ENCODE measurements at places on chromosomes 5 and 9.
A peak's percentile ranks its signal among the peaks of the same experiment; 100 is the strongest.

DNA sequence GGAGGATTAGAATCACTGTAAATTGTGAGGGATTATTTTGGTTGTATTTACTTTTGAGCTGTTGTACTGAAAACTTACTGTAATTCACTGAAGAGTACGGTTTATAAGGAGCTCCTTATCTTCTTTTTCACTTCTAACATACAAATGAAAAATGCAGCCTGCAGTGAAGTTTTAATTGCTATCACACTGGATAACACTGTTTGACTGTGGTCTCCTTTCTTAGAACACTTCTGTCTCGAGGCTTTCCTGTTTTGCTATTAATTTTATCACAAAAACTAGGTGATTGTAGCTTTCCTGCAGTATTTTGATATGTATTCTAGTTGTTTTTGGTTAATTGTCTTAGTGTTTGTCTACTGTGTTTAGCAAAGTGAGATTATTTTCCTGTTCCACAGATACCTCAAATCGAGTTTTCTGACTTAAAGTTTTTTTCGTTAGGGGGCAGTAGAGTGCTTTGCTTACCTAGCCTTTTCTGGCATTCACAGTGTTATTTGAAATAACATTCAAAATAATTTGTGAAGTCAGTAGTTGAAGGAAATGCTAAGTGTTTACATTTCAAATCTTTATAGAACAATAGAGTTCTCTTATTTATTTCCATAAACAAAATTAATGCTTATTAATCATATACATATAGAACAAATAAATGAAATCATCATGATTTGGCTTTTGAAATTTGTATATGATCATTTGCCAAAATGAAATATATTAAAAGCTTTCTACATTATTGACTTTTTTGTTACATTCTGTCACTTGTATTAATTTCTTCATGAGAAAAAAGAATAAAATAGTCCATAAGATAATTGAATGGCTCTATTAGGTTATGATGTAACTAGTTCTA lies 52.9 kb downstream of the COMMD10 start:
- DNase-seq, result peak; percentile 48

- no peak for DNase-seq
These were observed 108.9 kb downstream of the PAM start for GRCh38 chr5:102863764-102864560.

- DNase-seq, result no peak
These were observed 71.2 kb upstream of the SARDH start for GRCh38 chr9:133809335-133809734.

DNA sequence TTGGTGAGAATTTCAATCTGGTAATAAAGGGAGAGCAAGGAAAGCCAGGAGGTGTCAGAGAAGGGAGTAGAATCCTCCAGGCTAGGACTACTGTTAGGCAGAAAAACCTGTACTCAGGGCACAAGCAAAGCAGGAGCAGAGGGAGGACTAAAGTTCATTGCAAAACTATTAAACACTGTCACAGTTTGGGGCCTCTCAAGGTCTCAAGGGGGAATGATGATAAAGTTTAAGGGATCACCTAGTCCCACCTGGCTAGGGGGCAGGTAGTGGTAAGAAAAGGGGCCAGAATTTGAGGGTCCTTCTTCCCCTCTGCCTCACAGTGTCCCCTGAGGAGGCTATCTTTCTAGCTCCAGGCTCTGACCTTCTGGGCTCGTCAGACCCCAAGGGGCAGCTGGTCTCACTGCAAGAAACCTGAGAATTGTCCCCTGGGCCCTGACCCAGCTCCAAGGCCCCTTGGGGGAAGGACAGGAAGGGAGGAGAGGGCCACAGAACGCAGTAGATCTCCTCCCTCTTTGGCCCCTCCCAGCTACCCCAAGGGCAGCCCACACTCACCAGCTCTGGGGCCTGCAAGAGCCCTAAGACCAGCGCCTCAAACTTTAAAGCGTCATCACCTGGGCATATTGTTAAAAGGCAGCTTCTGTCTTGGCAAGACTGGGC lies 974 bp downstream of the CCDC69 start:
- no peak for DNase-seq

GRCh38 chr9:90502134-90502533 lies 140.5 kb downstream of the DIRAS2 start:
- DNase-seq, result no peak

DNA sequence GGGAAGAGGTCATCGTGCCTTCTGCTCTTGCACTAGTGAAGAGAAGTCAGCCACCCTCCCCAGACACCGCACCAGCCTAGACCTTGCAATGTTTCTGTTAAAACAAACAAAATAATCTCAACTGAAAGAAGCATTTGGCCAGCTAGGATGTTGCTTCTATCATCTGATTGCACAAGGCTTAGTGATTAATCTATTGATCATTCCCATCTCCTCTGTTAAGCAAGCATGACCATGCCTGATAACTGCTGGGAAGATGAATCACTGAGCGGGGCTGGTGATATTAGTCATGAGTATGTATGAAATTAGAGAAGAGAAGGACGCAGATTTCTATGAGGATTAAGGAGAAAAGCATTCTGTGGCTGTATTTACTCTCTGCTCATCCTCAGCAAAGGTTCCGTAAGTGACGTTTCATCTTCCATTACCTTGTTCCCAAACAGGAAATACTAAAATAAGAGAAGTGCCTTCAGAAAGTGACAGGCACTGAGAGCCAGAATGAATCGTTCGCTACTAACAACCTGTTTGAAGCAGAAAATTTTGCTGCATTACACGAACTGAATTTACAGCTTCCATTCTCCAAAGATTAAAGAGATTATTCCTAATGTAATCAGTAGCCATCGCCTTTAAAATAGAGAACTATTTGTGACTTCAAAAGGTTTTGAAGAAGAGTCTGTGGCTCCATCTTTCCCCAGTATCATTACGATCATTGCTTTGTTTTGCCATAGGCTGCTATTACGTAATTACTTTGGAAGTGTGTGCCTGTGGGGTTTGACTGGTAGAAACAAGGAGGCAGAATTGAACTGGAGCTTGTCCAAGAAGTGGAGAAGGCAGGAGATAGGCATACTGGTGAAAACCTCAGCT lies 219.1 kb downstream of the MED10 start:
- no peak for DNase-seq

DNA sequence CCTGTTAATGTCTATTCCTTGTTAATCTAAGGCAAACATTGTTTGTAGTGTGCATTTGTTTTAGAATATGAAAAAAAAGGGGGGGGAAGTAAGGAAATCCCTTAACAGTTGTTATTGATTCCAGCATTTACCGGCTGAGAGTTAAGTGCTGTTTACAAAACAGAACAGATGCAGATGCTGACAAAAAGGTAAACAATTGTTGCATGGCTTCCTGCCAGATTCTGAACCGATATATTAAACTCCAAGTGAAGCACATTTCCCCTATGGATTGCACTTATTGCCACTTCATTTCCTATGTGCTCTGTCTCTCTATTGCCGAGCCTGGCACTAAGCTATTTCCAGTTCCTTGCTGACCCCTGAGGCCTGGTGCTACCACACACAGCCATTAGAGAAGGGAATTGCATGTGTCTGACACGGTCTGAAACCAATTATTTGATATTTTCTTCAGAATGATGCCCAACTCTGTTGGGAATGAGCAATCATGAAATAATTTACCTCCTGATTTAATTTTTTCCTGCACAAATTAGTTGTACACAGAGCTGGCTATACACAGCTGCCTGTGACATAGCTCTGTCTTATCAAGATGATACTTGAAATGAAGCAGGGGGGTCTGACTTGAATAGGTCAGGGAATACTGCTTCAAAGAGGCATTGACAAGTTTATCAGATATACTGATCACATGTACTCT lies 109.8 kb downstream of the KIAA0825 start:
- peak; percentile 40 for DNase-seq

- no peak for DNase-seq
These were observed 197.0 kb upstream of the SEMA6A start for GRCh38 chr5:116771466-116772151.

GRCh38 chr9:136534366-136534765 lies 11.5 kb downstream of the NOTCH1 start:
- no peak for DNase-seq

DNA sequence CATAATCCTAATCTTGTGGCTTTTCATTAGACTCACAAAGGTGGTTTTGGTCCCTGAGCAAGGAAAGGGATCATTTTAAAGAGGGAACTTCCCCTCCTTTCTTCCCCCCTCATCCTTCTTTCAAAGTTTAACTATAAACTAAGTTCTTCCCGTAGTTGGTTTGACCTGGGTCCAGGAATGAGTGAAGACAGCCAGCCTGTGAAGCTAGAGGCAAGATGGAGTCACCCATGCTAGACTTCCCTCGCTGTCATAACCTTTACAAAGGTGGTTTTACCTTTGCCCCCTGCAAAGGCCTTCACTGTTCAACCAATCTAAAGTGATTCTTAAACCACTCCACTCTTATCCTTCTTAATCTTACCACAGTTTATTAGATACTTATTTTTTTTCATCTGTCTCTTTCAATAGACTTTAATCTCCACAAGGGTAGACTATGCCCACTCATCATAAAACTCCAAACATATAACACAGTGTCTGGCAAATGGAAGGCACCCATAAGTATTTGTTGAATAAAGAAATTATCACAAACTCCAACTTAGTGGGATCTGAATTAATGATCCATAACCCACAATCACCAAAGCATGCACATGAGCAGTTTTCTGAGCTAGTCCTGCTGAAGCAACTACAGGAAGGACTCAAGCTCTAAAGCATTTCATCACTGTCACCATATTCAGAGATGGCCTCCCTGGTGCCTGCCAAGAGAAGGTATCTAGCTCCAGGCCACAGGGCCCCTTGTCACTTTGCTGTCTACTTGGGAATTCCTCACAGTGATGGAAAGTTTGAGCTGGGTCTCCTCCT lies 369.0 kb downstream of the SPOCK1 start:
- no peak for DNase-seq

- no peak for DNase-seq
These were observed 26.0 kb upstream of the PCAT7 start for GRCh38 chr9:94528886-94529285.

- DNase-seq, result no peak
These were observed 302.6 kb upstream of the TAS2R1 start for GRCh38 chr5:9932770-9933169.

GRCh38 chr5:160173-160510 lies 31.2 kb upstream of the LRRC14B start:
- DNase-seq, result no peak

- DNase-seq, result peak; percentile 84
These were observed 596 bp upstream of the CDC37L1 start for GRCh38 chr9:4678679-4679267.

GRCh38 chr9:100287186-100287585 lies 65.6 kb downstream of the TEX10 start:
- no peak for DNase-seq

DNA sequence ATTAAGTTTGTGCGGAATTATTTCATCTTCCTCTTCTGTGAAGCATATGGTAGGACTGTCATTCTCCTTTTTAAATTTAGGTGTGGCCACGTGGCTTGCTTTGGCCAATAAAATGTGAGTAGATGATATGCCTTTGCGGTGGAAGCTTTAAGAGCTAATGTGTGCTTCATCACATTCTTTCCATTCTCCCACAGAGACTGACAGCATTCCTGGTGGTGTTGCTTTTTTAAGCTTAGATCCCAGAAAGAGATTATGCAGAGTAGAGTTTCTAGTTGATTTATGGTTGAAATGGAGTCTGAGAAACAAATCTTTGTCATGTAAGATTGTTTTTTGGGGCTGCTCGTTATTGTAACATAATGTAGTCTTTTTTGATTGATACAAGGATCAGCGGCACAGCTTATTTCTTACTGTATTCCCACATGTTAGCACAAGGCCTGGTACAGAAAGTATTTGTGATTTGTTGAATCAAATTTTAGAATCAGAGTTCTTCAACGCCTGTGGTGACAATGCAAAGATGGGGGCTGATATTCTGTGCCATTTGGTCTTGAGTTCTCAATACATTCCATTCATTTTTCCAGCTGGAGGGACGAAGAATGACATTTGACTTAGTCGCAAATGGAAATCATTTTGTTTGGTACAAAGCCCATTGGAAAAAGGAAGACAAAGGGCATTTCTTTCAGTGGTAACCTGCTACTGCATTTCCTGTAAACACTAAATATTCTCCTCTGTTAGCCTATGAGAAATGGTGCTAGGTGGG lies 209.9 kb upstream of the VLDLR start:
- no peak for DNase-seq

- no peak for DNase-seq
These were observed 871.4 kb downstream of the MAT2B start for GRCh38 chr5:164376843-164377242.

DNA sequence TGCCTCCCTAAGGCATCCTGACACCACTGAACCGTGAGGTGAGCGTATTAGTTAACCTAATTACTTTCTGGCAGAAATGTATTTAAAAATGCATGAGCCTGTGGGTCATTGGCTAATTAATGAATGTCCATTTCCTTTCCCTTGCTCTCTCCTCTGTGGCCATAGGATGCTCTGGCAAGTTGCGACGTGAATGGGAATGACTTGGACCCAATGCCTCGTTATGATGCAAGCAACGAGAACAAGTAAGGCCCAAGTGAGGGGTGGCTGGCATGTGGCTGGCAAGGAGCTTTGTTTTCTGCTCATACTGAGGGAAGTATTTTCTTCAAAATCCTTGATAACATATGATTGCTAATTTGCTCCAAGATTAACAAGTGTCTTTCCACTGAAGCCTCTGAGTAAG lies 136.3 kb downstream of the PCSK5 start:
- DNase-seq, result no peak

DNA sequence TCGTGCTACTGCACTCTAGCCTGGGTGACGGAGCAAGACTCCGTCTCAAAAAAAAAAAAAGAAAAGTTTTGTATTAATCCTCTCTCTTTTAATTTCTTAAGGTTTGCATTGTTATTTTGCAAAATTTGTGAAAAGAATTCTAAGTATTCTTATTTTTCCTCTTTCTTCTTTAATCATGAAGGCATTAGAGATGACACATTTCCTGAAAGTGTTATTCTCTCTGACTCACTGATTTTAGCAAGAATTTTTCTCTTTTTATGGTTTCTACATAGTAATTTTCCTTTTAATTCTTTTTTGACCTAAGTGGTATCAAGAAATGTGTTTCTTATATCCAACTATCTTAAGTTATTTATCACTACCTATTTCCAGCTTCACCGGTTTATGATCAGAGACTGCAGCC lies 78.0 kb downstream of the NSUN2 start:
- no peak for DNase-seq

DNA sequence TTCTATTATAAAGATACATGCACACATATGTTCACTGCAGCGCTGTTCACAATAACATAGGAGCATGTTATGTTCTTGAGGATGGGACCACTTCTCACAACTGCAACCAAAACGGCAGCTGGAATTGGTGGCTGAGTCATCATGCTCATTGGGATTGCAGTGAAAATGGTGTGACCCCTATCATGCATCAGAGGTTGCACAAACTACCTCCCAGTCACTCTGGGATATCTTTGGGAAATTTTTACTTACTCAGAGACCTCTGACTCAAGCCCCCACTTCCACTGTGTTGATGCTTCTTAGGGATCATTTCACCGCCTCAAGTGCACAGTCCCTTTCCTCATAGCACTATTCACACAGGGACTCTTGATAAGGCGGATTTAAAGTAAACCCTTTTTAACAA lies 474.1 kb downstream of the BNC2 start:
- DNase-seq, result no peak

GRCh38 chr5:131377785-131378325 lies 114.0 kb downstream of the CDC42SE2 start:
- DNase-seq, result no peak

GRCh38 chr5:135593886-135594285 lies 15.1 kb upstream of the CXCL14 start:
- no peak for DNase-seq

- peak; percentile 96 for DNase-seq
These were observed 416.8 kb downstream of the TMEM38B start for GRCh38 chr9:106111039-106111730.
